ENCODE measurements at places on chromosomes 7 and 10. TPM values are rescaled to one million over a fixed set of nuclear protein-coding genes. Genes with fewer than 3 reads are reported as not detected.
A peak's percentile ranks its signal among the peaks of the same experiment; 100 is the strongest.

The C10orf105 gene
- not detected for total RNA-seq

DNA sequence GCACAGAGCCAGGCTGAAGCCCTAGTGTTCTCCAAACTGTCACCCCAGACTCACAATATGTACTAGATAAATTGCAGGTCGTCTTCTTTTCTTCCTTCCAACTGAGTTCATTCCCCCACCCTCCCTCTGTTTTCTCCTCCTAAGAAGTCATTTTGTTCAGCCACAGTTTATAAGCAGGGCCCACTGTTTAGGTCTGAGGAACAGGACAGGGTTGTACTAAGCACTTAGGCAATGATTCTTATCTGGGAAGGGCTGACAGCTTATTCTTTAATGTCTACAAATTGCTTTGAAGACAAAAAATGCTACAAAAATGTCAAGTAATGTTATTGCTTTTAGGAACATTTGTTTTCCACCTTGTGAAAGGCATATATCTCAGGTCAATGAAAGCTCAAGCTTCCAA is 59.1 kb downstream of the CDC123 start:
- H3K27ac ChIP-seq: no peak overlapping the region
- no peaks in the 10 kb centered on the region for H3K27me3 ChIP-seq
- H3K4me3 ChIP-seq: no peak overlapping the region

- H3K36me3 ChIP-seq: no peaks in the 10 kb centered on the region
- H3K27me3 ChIP-seq: peaks cover 13% of the 10 kb centered on the region
- DNase-seq: no peak
- no peak overlapping the region for H3K27ac ChIP-seq
Measured at GRCh38 chr10:70912556-70912955, 24.2 kb upstream of the PCBD1 start.

DNA sequence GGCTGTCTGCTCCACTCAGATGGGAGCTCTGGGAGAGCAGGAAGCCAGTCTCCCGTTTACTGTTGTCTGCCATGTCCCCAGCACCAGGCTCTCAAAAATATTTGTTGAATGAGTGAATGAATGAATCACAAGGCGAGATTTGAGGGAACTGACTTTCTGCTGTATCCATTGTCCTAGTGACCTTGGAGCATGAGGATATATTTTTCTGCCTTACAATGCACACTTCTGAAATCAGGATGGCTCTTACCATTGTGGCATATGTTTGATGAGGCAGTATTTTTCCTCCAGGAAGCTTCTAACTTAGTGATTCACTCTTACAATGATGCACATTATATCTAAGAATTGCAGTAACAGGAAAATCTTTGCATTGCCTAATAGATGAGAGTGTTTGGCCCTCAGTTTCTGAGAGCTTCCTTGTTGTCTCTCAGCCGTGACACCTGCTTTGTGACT is 136.4 kb downstream of the RPS24 start:
- no peaks in the 10 kb centered on the region for H3K36me3 ChIP-seq
- no peak overlapping the region for H3K27ac ChIP-seq
- peaks cover 6% of the 10 kb centered on the region for H3K4me1 ChIP-seq
- peaks cover 4% of the 10 kb centered on the region for H3K27me3 ChIP-seq
- DNase-seq: no peak

DNA sequence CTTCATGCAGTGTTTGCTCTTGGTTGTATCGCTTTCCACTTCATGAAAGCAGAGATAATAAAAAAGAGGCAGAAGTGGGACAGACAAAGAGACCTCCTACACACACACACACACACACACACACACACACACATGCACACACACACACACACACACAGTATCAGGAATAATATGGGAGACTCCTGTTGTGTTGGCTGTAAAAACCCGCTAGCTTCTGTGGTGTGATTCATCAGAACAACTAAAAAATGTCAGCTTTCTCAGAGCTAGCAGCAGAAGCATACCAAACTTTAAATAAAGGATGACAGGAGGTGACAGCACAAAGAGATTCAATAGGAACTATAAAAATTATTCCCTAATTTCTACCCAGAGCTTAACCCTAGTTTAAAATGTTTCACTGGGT is 148.2 kb upstream of the LRRTM3 start:
- H3K4me1 ChIP-seq: no peaks in the 10 kb centered on the region
- no peaks in the 10 kb centered on the region for H3K36me3 ChIP-seq
- no peaks in the 10 kb centered on the region for H3K27me3 ChIP-seq
- H3K27ac ChIP-seq: no peak overlapping the region
- H3K4me3 ChIP-seq: no peak overlapping the region

DNA sequence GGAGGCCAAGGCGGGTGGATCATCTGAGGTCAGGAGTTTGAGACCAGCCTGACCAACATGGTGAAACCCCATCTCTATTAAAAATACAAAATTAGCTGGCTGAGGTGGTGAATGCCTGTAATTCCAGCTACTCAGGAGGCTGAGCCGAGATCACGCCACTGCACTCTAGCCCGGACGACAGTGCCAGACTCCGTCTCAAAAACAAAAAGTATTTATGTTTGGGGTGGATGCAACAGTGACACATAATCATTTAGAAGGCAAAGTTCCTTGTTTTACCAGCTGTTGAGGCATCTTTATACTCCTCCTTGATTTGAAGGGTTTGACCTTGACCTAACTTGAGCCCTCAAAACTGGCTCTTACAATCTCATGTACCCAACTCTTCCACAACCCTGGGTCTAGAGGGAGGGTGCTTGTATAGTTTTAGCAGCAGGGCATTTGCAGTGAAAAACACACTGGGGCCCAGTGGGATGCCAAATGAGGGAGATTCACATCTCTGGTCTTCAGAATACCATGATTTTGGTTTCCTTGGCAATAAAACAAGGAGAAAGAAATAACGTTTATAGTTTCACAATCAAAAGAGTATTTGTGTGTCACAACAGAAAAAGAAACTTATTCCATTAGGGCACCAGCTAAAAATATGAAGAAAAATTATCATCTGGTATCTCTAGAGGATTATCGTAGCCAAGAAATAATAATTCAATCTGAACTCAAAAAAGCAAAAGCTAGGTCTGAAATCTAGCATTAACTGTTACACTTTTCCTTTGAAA is 14.2 kb upstream of the TMEM254 start:
- H3K27ac ChIP-seq: no peak overlapping the region
- H3K4me1 ChIP-seq: no peaks in the 10 kb centered on the region
- DNase-seq: no peak
- no peaks in the 10 kb centered on the region for H3K27me3 ChIP-seq

DNA sequence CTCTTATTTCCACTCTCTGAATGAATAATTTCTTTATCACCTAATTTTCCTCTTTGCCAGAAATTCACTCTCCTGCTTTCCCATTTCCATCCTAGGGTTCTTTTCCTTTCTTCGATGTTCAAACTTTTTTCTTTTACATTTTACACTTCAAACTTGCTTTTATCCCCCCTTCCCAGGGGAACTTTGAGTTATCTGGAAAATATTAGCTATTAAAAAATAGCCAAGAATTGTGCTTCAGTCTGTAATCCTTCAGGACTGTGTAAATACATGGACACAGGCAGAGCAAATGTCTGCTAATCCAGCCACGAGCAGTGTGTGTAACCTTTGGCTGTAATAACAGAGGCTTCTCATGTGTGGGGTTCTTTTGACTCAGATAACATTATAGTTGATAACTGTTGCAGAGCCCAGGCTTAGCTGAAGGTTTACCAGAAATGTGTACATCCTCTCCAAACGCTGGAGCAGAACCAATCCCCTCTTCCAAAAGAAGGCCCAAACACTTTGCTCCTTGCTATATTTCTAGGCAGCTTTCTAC is 4.6 kb downstream of the ASB4 start:
- H3K36me3 ChIP-seq: no peaks in the 10 kb centered on the region
- H3K4me1 ChIP-seq: no peaks in the 10 kb centered on the region
- no peaks in the 10 kb centered on the region for H3K27me3 ChIP-seq
- H3K4me3 ChIP-seq: no peak overlapping the region
- no peak overlapping the region for H3K27ac ChIP-seq

DNA sequence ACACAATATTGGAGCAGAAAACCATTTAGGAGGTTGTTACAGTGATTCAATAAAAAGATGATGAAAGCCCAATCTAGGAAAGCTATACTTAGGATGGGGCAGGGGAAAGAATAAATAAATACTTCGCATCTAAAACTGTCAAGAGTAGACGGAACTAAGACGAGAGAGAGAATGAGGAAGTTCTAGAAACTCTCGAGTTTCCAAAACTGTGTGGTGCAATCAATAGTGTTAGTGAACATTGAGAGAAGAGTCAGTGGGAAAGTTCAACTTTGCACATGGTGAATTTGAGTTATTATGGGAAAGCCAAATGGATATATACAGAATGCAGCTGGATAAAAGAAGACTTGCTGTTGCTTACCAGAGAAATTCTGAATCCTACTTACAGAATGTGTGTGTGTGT is 133.8 kb upstream of the MEOX2 start:
- no peak for DNase-seq
- no peak overlapping the region for H3K27ac ChIP-seq
- H3K27me3 ChIP-seq: no peaks in the 10 kb centered on the region

The FBXO24 gene
- 0.45 TPM for total RNA-seq

The PLEKHS1 gene
- 1.7 TPM for total RNA-seq

DNA sequence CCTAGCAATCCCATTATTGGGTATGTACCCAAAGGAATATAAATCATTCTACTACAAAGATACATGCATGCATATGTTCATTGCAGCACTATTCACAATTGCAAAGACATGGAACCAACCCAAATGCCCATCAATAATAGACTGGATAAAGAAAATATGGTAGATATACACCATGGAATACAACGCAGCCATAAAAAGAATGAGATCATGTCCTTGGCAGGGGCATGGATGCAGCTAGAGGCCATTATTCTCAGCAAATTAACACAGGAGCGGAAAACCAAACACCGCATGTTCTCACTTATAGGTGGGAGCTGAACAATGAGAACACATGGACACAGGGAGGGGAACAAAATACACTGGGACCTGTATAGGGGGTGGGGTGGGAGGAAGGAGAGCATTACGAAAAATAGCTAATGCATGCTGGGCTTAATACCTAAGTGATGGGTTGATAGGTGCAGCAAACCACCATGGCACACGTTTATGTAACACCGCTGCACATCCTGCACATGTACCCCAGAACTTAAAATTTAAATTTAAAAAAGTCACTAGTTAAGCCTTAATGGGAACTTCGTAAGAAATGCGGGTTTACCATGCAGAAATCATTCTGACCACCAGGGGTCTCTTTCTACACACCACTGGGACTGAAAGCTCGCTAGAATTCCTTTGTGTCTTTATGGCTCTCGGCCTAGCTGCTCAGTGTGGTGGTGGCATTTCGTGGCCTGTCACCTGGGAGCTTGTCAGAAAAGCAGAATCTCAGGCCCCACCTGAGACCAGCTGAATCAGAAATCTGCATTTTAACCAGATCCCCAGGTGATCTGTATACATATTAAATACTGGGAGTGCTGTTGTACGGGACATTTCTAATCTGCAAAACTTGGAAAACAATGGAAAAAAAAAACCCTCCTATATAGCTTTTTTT is 9.5 kb downstream of the ANKRD1 start:
- peaks cover 7% of the 10 kb centered on the region for H3K36me3 ChIP-seq
- H3K4me1 ChIP-seq: peaks cover 7% of the 10 kb centered on the region
- H3K27ac ChIP-seq: no peak overlapping the region
- peak; percentile 50 for DNase-seq
- no peaks in the 10 kb centered on the region for H3K27me3 ChIP-seq

- H3K36me3 ChIP-seq: no peaks in the 10 kb centered on the region
- no peaks in the 10 kb centered on the region for H3K4me1 ChIP-seq
- H3K27ac ChIP-seq: no peak overlapping the region
Measured at GRCh38 chr10:28365840-28366239, 63.0 kb upstream of the MPP7 start.

- H3K4me3 ChIP-seq: no peak overlapping the region
- no peaks in the 10 kb centered on the region for H3K4me1 ChIP-seq
- DNase-seq: no peak
- H3K36me3 ChIP-seq: no peaks in the 10 kb centered on the region
Measured at GRCh38 chr10:24357344-24358004, 148.5 kb downstream of the KIAA1217 start.

DNA sequence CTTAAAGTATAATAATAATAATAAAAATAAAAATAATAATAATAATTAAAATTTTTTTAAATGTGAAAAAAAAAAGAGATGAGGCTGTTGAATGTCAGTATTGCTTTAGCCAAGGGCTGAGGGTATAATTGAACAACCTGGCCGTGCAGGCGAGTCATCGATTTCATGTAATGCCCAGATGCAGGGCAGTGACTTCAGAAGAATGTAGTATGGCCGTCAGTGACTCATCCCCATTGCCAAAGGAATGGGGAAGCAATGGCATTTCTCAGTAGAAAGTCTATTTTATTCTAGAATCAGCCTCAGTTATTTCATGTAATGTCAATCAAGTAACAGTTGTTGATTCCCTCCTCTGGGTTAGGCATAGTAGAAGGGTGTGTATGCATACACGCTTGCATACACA is 516.4 kb downstream of the GLRX3 start:
- no peaks in the 10 kb centered on the region for H3K4me1 ChIP-seq
- no peak overlapping the region for H3K27ac ChIP-seq
- H3K36me3 ChIP-seq: no peaks in the 10 kb centered on the region

- H3K27ac ChIP-seq: no peak overlapping the region
- DNase-seq: no peak
- H3K4me3 ChIP-seq: no peak overlapping the region
Measured at GRCh38 chr7:71668572-71668971, 536.6 kb downstream of the GALNT17 start.

The SPDYE8 gene
- total RNA-seq: not detected

DNA sequence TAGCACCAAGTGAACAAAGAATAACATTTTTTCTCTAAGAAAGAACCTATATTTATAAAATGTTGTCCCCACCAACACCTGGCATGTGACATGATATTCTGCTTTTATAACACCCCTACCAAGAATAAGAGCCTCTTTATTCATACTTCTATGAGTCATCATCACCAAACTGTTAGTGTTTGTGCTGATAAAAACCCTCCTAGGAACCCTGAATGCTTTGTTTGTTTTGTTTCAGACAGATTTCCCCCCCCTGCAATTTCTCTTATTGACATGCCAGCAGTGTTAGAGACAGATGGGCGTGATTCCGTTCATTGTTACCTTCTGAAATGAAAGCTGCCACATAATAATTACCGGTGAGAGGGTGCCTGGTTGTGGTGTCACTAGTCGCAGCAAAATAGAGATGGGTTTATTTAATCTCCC is 651.1 kb downstream of the SORCS1 start:
- H3K4me3 ChIP-seq: no peak overlapping the region
- no peaks in the 10 kb centered on the region for H3K36me3 ChIP-seq
- no peak overlapping the region for H3K27ac ChIP-seq
- H3K4me1 ChIP-seq: no peaks in the 10 kb centered on the region

The EPHB4 gene
- total RNA-seq: 43.8 TPM

The LLCFC1 gene
- not detected for total RNA-seq

DNA sequence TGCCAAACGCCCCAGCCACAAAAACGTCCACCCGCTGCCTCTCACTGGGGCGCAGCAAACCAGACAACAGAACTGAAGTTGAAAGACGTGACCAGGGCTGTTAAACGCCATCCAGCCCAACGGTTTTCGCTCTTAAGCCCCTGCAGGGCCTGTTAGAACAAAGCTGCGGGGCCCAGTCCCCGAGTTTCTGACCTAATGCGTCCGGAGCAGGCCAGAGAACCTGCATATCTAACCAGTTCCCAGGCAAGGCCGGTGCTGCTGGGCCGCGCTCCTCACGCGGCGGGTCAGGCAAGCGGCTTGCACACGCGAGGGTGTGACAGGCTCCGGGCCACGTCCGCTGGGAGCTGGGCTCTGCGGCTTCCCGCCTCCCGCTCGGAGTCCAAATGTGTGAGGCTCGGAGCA is 87.0 kb downstream of the PTPRN2 start:
- no peaks in the 10 kb centered on the region for H3K4me1 ChIP-seq
- no peaks in the 10 kb centered on the region for H3K27me3 ChIP-seq
- no peak for DNase-seq
